ENCODE measurements at places on chromosomes 16 and 17.

GRCh38 chr16:8577678-8578304, 12.5 kb downstream of the TMEM114 start:
- no peak for DNase-seq

- no peak for DNase-seq
Measured at GRCh38 chr17:80191192-80191591, 21.4 kb downstream of the CARD14 start.

DNA sequence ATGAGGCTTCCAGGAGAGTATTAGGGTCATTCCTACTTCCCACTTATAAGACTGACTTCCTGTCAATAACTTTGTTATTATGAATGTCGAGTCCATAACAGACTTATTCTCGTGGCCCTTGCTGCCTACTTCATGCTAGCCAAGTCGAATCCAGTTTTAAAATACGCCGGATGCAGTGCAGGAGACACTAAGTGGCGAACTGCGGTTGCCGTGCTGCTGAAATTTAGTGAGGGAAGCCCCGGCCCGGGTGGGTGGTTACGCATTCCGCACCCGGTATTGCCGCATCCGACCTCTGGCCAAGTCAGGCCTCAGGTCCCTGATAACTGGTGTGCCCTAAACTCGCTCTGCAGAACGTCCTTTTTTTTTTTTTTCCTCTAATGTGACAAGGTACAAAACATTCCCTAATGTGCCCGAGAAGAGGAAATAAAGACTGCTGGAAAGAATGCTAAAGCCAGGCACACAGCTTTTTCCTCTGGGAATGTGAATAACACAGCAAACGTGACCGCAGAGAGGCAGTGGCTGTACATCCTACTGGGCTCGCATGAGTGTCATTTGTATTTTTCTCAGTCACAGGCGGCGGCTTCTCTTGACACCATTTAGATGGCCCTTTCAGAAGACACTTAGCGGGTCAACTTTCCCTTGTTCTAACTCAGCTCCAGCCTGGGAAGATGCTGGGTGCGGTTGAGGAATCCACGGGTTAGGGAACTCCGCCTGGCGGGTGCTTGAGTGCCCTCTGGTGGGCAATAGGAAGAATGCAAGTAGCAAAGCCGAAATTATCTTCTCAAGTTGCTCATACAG, 7.1 kb upstream of the AKTIP start:
- peak; percentile 43 for DNase-seq

- no peak for DNase-seq
Measured at GRCh38 chr17:47266782-47267181, 13.2 kb downstream of the ITGB3 start.

DNA sequence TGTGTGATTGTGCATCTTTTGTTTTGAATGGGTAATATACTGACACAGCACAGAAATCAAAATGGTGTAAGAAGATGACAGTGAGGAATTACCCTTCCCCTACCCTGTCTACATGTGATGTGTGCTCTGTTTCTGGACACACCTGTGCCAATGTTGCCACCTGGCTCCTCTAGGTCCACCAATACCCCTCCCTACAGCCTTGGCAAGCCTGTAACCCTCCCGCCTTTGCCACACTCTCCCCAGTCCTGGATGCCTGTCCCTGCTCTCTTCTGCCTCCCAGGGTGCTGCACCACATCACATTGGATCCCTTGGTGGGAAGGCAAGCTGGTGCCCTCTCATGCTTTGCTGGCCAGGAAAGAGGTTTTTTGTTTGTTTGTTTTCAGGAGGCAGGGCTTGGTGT, 289.5 kb upstream of the N4BP1 start:
- DNase-seq, result no peak

DNA sequence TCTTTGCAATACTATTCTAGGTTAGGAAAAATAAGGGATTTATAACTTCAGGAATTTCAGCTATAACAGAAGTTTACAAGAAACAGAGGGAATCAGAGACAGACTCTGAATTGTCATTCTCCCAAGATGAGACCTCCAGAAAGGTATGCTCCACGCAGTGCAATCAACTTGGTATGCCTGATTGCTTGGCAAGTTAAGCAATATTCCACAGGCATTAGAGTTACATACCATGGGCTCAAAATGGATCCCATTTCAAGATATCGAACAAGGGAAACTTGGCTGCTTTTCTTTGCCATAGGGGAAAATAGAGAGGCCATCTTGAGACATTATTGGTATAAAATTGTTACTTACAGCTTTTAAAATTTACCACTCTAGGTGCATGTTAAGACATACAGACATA, 615.6 kb upstream of the SOX9 start:
- no peak for DNase-seq

DNA sequence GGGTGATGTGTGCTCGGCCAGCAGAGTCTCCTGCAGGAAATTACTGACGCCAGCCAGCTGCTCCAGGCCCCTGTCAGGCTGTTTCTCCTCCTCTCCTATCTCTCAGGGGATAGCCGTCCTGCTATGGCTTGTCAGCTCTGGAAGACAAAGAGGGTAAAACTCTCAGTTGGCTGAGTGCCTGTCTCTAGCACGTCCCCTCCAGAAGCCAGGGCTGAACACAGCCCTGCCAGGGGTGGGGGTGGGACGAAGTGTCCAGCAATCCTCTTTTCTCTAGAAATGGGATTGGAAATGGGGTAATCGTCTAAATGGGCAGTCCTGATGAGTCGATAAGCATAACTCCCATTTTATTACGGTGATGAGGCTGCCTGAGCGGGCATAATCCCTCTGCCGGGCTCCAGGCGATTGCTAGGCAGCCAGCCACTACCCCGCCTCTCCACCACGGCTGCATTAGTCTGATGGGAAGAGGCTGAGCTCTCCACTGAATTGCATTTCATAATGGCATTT, 89.1 kb upstream of the GNAO1 start:
- no peak for DNase-seq

- no peak for DNase-seq
Measured at GRCh38 chr16:3133844-3134243, 985 bp upstream of the ZNF213 start.

DNA sequence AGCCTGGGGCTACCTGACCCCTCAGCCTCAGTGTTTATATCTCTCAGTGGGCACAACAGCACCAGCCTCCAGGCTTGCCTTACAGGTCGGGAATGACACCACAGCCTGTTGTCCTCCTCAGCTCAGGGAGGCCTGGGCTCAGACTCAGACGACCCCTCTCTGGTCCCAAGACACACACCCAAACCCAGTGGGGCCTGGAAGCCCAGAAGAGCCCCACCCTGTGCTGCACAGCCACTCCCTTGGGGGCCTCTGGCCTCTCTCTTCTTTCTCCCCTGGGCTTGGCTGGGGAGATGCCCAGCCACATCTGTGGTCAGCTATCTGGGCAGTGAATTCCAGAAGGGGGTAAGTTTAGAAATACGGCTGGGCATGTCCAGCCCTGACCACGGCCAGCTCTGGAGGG, 2.4 kb downstream of the NATD1 start:
- no peak for DNase-seq

GRCh38 chr16:48082516-48082915, 73.3 kb downstream of the ABCC12 start:
- DNase-seq, result no peak

GRCh38 chr17:15007147-15007553, 258.0 kb downstream of the PMP22 start:
- DNase-seq, result no peak

DNA sequence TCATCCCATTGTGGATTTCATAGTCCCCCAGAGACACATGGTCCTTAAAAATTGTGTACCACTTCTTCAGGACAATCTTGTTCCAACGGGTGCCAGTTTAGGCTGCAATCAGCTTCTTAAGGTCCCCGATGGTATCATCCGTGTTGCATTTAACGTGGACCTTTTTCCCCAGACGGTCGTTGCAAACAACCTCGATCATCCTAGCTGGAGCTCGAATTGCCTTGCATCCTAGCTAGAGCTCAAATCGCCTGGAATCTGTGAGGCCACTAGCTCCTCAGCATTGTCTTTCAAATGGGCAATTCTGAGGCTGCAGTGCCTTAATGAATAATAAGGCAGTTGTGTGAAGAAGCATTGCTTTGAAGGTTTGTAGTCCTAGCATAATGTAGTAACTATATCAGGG, 37.7 kb upstream of the RHBDL3 start:
- DNase-seq, result no peak

- no peak for DNase-seq
Measured at GRCh38 chr17:36142235-36142634, 34.2 kb downstream of the TBC1D3B start.

- peak; percentile 23 for DNase-seq
Measured at GRCh38 chr17:82848022-82848592, 8.3 kb upstream of the ZNF750 start.

GRCh38 chr17:11882716-11883115, 114.6 kb downstream of the ZNF18 start:
- DNase-seq, result no peak

DNA sequence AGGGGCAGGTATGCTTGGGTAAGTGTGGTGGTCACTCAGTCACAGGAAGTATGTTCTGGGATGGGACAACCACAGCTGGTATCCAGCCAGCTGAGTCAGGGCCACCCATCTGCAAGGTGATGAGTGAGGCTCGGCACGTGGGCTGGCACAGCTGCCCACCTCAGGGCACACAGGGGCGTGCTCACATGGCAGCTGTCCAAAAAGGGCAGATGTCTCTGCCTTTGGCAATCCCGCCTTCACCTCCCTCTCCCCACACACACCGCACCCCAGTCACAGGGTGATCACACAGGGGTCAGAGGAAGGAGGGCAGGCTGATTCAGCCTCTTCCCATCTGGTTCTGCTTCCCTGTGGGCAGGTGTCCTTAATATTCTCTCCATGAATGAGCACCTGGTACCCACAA, 85.9 kb upstream of the TOB1 start:
- no peak for DNase-seq
